HuH-7 (cell line): ENCODE measurements at places on chromosomes 7 and 10.

DNA sequence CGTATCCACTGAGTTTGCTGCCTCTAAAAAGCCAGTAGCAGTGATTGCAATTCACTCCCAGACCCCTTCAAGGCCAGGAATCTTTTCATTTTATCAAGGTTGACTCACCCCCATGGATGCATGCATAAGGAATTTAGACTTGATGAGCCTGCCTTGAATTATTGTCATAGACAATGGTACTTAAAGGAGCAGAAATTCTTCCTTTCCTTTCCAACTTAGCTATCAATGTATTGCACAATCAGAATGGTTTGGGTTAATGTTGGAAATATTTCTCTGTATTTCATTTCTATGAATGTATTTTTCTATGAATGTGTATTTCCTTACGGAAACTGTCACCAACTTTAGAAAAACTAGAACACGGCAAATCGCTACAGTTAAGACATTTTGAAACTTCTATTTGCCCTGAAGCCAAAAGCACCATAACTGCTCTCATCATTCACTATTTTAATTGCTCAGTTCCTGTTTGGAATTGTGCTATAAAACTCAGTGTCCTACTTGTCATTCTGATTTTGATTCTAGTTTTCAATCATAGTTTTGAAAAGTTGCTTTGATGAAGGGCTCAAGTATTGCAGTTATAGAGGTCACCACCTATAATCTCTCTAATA lies 355.7 kb upstream of the AKR1E2 start:
- DNase-seq = no peak

DNA sequence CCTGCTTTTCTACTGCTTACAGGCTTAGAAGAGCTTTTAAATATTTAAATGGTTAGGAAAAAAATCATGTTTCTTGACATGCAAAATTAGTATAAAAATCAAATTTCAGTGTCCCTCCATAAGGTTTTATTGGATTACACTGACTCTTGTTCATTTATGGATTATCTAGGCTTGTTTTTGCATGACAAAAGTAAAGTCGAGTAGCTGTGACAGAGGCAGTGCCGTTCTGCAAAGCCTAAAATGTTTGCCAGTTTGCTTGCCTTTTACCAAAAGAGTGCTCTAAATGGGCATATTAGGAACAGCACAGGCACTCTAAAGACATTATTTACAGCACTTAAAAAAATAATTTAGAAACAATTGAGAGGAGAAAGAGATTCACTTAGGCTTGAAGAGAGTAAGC lies 139.6 kb downstream of the TSPAN12 start:
- DNase-seq = no peak

DNA sequence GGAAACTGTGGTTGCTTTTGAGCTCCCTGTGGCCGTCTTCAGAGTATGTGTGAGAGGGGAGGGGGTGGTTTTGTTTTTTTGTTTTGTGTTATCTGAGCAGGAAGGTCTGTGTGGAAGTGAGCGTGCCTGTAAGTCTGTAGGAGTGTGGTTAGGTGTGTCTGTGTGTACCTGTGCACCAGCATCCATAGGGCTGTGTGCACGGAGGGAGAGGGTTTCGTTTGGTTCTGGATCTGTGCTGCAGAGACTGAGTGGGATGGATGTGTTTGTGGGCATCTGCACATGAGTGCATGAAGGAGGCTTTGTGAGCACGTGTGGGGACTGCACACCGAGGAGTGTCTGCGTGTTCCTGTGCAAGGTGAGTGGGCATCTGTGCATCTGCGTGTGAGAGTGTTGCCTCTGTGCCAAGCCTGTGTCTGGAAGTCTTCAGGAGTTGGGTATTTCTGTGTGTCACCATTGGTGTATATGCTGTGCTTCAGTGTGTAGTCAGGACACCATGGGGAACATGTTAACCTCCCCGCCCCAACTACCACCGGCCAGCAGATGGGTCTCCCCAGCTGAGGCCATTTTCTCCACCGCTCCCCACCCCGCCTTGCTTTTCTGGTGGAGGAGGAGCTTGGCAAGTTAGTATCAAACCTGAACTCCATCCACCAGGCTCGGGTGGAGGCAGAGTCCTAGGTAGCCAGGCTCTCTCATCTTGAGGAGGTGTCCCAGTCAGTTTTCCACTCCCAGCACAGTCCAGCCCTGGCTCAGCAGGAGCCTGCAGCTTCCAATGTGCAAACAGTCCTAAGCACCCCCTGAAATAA lies 7.1 kb upstream of the TLX1 start:
- no peak for DNase-seq

- DNase-seq = no peak
Measured at GRCh38 chr10:119133949-119134348, 30.0 kb downstream of the DENND10 start.

- no peak for DNase-seq
Measured at GRCh38 chr7:102439963-102440795, 6.8 kb downstream of the ORAI2 start.

DNA sequence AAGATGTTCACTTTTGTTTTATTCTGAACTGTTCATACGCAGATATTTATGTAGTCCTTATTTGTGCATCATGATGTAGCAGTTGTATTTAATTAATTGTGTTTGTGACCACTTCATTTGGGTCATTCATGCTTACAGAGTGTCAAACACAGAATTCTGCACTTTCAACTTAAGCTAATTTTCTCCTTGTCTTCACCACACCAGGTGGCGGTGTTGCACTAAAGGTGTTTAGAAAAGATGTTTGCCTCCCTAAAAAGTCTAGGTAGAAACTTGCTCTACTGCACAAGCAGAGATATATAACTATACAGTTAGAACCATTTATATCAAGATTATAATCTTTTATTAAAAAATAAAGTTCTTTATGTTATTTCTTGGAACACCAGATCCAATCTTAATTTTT lies 1.3 kb upstream of the TAS2R38 start:
- peak; percentile 21 for DNase-seq

- no peak for DNase-seq
Measured at GRCh38 chr7:107355616-107356015, 114.2 kb upstream of the GPR22 start.

GRCh38 chr10:119367841-119368549 lies 160.6 kb downstream of the GRK5 start:
- DNase-seq = no peak
